ACHN (cell line): ENCODE measurements at places on chromosomes 3 and 15.

DNA sequence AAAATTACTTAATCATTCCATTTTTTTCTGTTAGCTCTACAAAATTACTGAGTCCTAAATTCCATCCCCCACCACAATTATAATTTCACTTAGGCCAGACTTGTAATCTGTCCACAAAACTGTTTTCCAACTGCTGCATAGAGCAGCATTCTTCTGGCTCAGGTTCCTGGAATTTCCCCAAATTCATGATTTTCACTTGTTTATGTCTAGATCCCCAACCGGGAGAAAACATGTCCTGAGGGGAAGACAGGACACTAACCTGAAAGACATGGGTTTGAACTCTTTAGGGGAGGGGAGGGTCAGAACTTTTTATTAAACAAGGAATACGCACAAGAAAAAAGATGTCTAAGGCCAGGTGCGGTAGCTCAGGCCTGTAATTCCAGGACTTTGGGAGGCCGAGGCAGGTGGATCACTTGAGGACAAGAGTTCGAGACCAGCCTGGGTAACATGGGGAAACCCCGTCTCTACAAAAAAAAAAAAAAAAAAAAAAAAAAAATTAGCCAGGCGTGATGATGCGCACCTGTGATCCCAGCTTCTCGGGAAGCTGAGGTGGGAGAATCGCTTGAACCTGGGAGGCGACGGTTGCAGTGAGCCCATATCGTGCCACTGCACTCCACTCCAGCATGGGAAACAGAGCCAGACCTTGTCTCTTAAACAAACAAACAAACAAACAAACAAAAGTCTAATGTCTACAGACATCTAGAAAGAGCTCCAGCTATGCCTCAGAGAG, 1.5 kb downstream of the ETFA start:
- no peak for DNase-seq

DNA sequence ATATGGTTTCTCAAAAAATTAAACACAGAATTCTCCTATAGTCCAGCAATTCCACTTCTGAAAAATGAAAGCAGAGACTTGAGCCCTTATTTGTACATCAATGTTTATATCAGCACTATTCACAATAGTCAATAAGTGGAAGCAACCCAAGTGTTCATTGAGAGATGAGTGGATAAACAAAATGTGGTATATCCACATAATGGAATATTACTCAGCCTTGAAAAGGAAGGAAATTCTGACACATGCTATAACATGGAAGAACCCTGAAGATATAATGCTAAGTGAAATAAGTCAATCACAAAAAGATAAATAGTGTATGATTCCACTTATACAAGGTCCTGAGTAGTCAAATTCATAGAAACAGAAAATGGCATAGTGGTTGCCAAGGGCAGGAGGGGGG, 76.6 kb downstream of the MTHFS start:
- DNase-seq: no peak

DNA sequence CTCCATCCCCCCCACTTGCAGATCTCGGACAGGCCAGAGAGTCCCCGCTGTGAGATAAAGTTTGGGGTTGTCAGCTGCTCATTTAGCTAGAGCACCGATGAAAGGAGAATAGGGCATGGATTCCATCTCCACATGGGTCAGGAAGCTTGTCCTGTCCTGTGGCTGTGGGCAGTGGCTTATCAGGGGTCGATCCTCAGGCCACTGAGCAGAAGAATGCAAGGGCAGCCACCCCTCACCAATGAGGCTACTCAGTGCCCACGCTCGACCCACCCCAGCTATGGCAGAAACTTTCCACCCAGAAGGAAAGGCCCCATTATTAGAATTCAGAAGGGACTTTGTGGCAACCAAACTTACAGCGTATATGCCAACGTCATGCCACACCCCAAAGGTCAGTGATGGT, 43.3 kb downstream of the CPN2 start:
- no peak for DNase-seq

GRCh38 chr15:41891226-41891625, 2.6 kb downstream of the SPTBN5 start:
- no peak for DNase-seq

DNA sequence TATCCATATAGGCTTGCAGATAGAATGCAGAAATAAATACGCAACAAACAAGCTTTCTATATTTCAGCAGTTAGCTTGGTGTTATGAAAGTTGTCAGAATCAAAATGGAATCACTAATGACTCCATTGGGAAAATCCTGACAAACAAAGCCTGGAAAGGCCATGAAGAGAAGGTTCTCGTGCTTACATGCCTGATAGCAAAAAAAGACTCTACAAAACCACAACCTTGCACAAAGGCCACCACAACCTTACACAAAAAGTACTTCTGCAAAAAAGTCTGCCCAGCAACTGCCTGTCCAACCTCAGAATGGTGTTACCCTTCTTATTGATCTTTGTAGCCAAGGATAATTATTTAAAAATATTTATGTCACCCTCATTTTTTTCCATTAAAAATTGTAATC, 14.4 kb upstream of the PLSCR1 start:
- no peak for DNase-seq
